Osteoblast (primary cell): ENCODE measurements at places on chromosomes 7 and 10. TPM values are rescaled to one million over a fixed set of nuclear protein-coding genes. Genes with fewer than 3 reads are reported as not detected.

DNA sequence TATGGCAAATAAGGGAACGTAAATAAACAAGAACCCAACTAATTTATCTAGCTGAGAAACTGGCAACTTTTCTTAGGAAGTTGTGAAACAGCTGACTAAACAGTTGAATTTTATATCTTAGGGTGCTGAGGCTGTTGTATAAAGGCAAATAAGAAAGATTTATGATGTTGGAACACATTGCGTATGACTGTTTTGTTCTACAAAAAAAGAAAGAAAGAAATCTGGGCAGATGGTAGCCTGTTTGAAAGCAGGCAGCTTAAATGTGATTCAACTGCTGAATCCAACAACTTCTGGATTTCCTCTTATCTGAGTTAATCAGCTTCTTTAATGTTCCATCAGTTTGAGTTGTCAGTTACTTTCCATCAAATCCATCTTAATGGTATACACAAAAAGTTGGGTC is 214.5 kb downstream of the SNX13 start:
- H3K4me3 ChIP-seq: no peak overlapping the region
- H3K36me3 ChIP-seq: no peaks in the 10 kb centered on the region
- H3K27me3 ChIP-seq: peaks cover 6% of the 10 kb centered on the region

- no peaks in the 10 kb centered on the region for H3K27me3 ChIP-seq
- no peak overlapping the region for H3K27ac ChIP-seq
- DNase-seq: no peak
These were observed 247.8 kb downstream of the OTUD1 start for GRCh38 chr10:23686722-23687121.

OIT3 gene
- under 0.01 TPM in 2 replicates for total RNA-seq

DNA sequence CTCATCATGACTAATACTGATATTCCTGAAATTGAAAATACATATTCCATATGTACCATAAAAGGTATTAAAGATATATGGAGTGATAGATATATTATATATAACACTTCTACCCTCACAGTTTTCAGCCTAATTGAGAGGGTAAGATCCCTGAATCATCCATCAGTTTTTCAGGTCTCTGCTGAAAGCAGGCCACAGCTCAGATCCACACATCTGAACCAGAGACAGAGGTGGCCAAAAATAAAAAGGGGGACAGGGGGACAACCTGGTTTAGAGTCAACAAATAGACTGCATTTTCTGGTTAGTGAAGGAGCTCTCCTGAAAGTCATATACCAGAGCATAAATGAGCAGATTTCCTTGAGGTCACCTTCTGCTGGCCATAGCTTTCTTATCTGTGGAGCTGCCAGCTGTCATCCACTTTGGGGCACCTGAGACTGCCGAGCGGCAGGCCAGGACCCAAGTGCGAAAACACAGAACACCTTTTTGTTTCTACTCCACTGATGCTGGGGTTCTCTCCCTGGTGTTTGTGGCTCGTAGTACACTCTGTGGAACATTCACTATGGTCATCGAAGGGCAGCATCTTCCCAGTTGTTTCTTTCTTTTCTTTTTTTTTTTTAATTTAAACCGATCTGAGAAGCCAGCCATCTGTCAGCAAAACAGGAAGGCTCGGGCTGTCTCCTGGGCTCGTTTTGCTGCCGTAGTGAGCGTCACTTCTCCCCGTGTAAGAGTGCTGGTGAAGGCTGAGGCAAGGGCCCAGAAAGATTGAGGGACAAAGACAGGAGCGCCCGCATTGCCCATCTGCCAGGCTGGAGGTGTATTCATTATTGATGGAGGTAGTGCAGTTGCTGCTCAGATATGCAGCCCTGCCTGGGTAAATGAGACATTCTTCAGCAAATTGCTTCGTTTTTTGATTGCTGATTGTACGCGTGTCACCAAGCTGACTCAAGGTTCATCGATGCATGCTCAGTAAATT is 13.5 kb downstream of the IKZF1 start:
- H3K4me3 ChIP-seq: no peak overlapping the region
- no peak overlapping the region for H3K27ac ChIP-seq
- DNase-seq: no peak
- H3K36me3 ChIP-seq: no peaks in the 10 kb centered on the region
- H3K4me1 ChIP-seq: no peaks in the 10 kb centered on the region
